Cardiac fibroblast (primary cell): ENCODE measurements at places on chromosomes 11 and 22.

DNA sequence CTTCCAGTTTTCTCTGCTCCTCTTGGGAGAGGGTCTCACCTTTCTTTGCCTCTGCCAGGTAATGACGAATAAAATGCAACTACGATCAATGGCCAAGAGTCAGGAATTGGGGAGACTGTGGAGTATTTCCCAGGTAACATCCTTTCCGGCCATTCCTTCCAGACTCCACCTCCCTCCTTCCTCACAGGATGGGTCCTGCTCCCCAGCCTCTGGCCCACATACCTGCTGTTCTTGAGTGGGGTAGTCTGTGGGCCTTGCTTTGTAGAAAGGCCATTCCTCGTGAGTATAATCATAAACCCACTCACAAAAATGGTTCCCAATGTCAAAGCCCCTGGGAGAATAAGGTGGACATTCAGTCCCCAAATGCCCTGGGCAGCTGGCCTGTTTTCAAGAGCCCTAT, 1.5 kb upstream of the CPT1B start:
- DNase-seq = no peak

DNA sequence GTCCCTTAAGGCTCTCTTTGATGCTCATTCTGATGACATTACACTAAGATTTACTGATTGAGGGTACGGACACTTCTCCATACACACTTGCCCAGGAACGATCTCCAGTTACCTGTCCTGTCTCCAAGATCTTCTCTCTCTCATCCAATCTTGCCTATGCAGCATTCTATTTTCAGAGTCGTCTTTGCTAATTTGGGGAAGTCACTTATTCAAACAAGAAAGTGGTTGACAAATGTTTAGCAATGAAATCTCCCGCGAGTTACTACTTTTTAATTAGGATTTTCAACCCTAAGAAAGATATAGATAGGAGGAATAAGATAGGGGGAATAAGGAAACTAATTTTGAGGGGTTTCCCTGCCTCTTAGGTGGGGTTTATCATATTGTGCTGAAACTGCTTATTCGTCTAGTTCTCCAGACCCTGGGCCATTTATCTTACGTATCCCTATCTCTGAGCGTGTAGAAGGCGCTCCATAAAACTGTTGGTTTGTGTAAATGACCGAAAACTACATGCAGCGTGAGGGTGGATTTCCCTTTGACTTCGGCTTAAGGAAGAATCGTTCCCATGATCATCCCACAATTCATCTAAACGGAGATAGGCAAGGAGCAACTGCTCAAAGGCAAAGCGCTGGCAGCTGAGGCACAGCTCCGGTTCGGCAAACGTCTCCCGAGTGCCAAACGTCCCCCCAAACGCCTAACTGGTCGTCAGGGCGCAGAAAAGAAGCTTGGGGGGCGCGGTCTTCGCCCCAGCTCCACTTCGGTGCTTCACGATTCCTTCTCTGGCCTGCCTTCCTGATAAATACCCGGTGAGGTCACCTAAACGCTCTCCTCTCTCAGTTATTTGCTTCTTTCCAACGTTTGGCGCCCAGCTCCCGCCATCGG, 804 bp downstream of the APIP start:
- peak; percentile 47 for DNase-seq

DNA sequence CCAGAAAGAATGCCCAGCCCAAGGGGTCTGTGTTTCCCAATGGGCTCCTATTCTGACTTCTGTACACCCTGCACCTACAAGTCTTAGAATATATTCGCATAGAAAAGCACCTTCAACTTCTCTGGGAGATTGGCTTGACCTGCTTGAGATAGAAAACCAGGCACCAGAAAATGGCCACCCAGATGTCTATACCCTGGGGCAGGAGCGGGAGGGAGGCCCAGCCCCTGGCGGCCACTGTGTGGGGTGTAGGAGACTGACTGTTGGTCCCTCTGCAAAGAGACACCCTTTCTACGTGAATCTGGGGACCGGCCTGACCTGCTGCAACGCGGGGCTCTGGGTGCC, 8.5 kb downstream of the DENND6B start:
- DNase-seq = no peak

- DNase-seq = no peak
These were observed 21.3 kb downstream of the TECTA start for GRCh38 chr11:121122328-121122727.

GRCh38 chr11:12539572-12539971, 134.6 kb upstream of the TEAD1 start:
- DNase-seq = peak; percentile 95

DNA sequence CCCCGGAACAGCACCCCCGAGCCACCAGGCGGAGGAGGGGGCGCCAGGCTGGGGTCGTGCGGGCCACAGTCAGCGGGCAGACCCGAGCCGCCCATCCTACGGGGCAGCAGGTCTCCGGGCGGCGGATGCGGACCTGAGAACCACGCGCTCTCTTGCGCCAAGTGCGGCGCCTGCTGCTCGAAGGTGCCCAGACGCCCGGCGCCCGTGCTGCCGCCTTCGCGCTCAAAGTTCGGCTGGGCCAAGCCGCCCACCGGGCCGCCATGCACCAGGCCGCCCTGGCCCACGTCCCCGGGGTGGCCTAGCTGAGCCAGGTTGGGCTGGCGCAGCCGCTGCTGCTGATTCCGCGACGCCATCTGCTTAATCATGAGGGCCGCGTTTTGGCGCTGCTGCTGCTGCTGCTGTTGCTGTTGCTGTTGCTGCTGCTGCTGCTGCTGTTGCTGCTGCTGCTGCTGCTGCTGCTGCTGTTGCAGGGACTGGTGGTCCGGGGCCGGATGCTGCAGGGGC, 3.0 kb downstream of the MN1 start:
- no peak for DNase-seq

DNA sequence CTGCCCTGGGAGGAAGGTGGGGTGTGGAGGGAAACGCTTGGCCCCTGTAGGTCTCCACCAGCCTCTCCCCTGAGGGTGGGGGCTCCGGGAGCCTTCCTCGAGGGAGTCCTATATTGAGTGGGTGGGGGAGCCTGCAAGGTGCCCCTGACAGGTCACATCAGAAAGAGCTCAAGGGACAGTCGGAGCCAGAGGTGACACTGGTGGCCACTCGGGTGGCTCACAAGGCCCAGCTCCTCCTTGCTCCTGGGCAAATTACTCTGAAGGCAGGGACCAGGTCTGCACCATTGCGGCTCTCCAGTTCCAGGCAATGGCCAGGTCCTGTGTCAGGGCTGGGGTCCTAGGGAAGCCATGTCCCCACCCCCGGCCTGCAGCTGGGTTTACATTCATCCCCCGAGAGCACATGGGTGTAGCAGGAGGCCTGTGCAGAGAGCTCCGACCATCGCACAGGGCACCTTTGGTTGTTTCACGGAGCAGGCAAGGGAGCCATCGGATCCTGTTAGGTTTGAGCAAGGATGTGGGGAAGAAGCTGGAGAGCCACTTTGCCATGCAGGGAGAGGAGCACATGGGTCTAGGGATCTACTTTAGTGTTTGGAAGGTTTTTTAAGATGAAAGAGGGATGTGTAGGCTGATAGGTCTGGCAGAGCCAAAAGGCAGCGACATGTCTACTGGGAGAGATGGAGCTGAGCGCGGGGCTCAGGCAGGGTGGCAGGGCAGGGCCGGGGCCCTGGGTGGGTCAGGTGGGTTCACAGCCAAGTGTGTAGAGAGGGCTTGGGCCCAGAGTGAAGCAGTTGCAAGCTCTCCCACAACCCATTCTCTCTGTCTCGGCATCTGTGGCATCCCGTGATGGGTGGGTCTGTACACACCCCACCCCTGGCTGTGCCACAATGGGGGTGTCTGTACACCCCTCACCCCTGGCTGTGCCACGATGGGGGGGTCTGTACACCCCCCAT, 14.8 kb downstream of the CCND1 start:
- no peak for DNase-seq

GRCh38 chr11:2092956-2093412, 46.2 kb downstream of the IGF2 start:
- peak; percentile 65 for DNase-seq

- no peak for DNase-seq
These were observed 160.0 kb downstream of the NTM start for GRCh38 chr11:131530407-131530806.

DNA sequence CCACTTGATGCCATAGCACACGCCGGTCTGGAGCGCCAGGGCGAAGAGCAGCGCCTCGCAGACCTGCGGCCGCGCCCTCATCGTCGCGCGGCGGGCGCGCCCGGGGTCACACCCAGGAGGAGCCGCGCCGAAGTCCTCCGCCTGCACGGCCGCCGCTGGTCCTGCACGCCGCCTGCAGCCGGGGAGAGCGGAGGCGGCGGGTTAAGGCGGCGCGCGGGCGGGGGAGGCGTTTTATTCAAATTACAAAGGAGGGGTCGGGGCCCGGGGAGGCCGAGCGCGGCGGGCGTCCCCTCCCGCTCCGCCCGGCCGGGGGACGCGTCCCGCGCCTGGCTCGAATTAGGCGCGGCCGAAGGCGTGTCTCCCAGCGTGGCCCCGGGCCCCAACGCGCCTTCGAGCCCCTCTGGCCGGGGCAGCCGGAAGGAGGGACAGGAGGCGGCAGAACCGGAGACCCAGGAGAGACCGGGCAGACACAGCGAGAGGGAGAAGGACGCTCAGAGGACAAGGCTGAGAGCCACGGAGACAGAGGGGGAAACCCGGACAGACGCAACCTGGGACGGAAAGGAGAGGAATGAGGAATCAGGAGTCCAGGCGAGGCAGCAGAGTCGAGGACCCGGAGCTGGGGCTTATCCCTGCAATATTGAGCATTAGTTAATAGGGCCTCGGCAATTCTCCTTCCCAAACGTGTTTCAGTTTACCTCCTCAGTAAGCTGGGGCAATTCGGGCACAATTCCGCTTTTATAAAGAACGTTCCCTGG, at the start of gene WNT11:
Gene WNT11, minus strand, starts transcription at position 176 of the 755 bp plus-strand sequence. Its CDS starts 95 bp downstream, at position 81.
- peak; percentile 44 for DNase-seq

- peak; percentile 47 for DNase-seq
These were observed 20.2 kb downstream of the AMOTL1 start for GRCh38 chr11:94788396-94788795.

GRCh38 chr22:20412474-20413216, 18.7 kb downstream of the ZNF74 start:
- DNase-seq = no peak

GRCh38 chr11:102831489-102832440, 11.6 kb downstream of the MMP3 start:
- peak; percentile 13 for DNase-seq

GRCh38 chr11:83051760-83052671, 19.7 kb downstream of the RAB30 start:
- DNase-seq = peak; percentile 95

DNA sequence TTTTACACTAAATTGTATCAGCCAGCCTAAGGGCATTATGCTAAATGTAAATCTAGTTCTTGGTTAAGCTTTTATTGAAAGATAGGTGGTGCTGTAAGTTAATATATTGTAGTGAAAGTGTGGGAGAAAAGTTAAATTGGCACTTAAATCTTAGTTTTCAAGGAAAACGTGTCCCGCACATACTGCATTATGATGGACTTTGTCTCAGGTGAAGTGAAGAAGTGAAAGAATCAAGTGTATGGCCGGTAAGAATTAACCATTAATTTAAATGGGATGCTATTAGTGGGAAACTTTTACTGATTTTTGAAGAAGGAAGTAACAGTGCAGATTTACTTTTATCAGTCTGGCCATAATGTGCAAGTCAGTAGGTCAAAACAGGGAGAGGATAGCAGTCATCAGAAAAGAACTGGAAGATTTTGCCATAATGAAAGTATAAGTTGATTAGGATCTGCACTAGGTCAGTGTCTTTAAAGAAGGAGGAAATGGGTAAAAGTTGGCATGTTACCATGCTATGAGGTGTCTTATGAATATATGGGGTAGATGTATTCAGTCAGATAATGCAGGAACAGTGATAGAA, 81.6 kb downstream of the PDHX start:
- peak; percentile 69 for DNase-seq

GRCh38 chr11:73944901-73945300, 5.9 kb upstream of the DNAJB13 start:
- no peak for DNase-seq

GRCh38 chr11:64720167-64720566, 2.8 kb downstream of the NRXN2 start:
- DNase-seq = no peak

DNA sequence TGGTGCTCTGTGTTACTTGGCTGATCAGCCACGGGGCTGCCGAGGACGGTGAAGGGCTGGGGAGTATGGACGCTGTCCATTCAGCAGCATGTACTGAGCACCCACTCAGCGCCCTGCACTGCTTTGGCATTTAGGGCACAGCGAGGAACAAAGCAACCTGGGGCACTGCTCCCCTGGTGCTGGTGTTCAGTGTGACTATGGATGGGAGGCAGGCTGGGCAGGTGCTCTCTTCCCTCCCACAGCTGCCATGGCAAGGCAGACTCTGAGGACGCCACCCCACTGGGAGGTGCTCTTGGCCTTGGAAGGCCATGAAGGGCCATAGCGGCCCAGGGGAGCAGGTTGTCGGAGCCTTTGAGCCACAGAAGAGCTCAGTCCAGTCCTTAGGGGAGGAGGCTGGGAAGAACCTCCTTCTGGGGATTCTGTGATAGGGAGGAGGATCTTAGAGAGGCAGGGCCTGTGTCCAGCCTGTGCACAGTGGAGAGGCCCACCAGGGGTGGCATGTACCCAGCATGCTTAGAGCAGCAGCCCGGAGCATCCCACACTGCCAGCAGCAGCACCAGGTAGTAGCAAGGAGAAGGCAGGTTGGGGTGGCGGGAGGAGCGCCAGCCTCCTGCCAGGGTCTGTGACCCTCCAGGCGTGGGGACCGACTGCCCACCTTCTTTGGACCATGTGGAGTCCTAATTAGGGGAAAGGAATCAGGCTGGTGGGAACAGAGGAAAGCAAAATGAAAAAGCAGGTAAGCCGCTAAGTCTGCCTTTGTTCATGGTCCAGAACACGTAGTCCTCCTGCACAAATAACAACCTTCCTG, 141.8 kb downstream of the MPPED1 start:
- DNase-seq = no peak

GRCh38 chr22:29886596-29886995, 3.6 kb downstream of the MTMR3 start:
- no peak for DNase-seq

DNA sequence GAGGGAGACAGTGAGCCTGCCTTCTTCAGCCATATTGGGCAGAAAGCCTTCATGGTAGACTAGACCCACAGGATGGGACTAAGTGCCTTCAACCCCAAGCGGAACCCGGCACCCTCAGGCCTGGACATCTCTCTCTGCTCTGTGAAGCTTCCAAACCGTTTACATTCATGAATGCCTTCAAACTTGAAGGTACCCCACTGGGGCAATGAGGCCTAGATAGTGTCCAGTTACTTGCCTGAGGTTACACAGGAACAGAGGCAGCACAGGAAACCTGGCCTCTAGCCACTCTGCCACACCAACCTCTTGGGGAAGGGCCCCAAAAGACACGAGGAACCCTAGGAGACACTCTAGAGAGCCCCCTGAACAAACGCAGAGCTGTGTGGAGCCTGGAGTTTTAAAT, 14.5 kb upstream of the CYP2R1 start:
- no peak for DNase-seq
